Glomerular endothelial cell (primary cell): ENCODE measurements at places on chromosomes 2 and 18.

DNA sequence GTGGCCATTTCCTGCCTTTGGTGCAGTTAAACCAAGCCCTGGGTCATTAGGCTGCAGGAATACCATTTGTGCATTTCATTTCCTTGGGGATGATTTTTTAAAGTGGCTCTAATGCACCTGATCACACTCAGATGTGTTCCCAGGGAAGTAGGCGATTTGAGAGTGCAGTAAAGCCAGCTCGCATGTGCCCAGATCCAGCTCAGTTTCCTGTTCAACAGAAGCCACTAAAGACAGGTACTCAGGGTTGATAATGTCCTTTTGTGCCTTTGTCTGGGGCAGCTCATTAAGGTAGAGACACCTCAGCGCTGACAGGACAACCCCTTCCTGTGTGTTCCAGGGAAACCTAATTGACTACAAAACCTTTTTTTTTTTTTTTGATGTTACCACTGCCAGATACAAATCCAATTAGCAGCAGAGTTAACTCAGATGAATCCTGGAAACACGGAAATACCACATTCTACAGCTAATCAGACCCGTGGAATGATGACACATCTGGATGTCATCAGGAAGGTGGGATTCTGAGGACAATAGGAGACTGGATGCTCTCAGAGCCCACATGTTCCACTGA is 15.2 kb upstream of the CHRNA1 start:
- no peak for DNase-seq

GRCh38 chr2:178173657-178174056 is 20.7 kb upstream of the OSBPL6 start:
- no peak for DNase-seq

DNA sequence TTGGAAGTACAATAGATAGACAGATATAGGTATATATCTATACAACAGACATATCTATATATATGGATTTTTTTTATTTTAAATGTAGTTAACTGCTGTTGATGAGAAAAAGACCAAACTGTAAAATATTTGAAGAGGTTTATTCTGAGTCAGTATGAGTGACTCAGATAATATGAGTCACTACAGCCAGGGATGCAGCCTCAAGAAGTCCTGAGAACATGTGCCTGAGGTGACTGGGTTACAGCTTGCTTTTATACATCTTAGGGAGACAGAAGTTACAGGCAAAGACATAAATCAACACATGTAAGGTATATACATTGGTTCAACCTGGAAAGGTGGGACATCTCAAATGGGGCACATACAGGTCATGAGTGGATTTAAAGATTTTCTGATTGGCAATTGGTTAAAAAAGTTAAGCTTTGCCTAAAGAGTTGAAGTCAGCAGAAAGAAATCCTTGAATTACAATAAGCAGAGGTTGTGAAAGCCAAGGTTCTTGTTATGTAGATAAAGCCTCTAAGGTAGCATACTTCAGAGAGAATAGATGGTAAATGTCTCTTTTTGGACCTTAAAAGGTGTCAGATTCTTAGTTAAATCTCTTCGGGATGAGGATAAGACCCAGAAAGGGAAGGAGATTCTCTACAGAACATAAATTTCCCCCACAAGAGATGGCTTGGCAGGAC is 149.9 kb downstream of the RBM43 start:
- DNase-seq = no peak

DNA sequence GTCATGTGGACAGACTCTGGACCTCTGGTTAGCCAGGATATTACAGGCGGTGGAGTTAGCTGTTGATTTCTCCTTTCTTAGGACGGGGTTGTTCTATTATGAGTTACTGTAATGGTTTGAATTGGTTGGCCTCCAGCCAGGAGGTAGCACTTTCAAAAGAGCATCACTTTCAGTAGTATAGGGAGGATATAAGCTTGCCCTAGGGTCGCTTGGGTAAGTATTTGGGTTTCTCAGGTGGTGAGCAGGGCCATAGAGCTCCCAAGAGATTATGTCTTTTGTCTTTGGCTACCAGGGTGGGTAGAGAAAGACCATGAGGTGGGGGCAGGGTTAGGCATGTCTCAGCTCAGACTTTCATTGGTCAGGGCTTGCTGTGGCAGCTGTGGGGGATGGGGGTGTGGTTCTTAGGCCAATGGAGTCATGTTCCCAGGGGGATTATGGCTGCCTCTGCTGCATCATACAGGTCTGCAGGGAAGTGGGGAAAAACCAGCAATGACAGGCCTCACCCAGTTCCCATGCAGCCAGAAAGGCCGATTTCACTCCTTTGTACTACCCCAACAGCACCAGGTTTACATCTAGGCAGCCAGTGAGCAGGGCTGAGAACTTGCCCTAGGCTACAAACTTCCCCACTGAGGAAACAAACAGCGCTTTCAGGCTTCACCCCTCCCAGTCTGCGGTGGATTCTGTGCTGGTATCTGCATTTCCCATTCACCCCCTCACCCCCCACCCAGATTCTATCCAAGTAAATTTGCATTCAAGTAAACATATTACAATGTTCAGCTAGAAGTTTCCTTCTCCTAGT is 89.4 kb upstream of the SLC38A11 start:
- no peak for DNase-seq
